ENCODE measurements at places on chromosomes 1 and 21. TPM values are rescaled to one million over a fixed set of nuclear protein-coding genes. Genes with fewer than 3 reads are reported as not detected.
A peak's percentile ranks its signal among the peaks of the same experiment; 100 is the strongest.

GRCh38 chr1:56788102-56788501 is 31.1 kb downstream of the FYB2 start:
- DNase-seq: no peak

DNA sequence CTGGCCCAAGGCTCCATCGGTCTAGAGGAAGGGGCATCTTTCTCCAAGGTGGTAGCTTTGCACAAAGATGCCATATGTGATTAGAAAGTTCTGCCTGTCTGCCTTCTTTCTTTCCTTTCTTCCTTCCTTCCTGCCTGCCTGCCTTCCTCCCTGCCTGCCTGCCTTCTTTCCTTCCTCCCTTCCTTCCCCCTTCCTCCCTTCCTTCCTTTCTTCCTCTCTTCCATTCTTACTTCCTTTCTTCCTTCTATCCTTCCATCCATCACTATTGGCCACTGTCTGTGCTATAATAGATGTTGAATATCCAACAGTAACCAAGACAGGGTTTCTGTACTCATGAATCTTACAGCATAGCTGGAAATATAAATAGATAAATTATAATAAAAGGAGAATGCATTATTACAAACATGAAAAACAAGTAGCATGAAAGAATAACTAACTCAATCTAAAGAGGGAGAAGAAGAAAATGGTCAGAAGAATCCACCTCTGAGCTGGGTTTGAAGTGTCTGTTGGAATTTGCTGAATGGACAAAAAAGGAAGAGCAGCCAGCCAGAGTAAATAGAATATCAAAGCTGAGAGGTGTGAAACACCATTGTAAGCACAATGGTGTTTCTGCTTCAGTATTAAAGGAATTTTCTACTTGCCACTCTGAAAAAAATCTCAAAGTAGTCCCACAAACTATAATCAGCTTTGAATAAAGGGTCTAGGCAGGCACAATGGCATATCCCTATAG is 250.6 kb upstream of the NR5A2 start:
- no peak for DNase-seq

LCE1D gene
- total RNA-seq: not detected

DNA sequence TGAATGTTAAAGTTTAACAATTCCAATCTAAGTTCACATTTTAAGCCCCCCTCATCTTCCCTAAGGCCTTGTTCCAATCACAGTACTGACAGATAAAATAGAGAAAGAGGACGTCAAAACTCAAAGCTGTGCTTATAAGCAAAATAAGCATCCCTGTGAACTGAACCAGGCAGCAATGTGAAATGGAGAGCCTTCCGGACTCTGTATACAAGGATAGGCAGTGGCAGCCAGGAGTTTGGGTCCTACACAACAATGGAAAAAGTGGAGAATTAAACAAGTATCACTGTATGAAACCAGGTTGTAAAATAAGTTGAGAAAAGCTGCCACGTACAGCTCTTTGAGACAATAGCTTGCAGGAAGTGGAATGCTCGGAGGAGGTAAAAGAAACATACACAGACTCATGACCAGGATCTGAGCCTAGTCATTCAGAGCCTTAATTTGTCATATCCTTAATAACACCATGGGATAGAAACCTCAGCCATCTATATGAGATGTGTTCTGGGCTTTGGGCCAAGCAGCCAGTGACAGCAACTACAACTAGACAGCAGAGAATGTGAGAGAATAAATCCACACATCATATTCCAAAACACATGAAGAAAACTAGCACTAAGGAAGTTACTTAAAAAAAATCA is 55.2 kb upstream of the PALMD start:
- peak; percentile 78 for DNase-seq

DNA sequence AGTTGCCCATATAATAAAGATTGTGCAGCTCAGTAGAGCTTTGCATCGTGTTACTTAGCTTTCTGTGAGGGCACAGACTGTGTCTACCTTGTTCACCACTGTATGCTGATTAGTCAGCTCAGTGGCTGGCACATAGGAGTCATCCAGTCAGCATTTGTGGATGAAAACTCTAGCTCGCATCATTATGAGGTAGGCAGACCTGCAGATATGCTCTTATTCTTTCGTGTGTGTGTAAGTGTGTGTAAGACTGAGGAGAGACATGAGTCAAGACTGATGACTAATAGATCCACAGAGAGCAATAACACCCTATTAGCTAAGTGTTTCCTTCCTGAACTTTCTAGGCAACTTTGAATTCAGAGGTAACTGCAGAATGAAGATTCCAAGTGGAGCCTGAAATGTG is 17.1 kb downstream of the TTF2 start:
- no peak for DNase-seq

SMCP gene
- total RNA-seq: not detected
